A549 (cell line): ENCODE measurements at places on chromosomes 7 and 10. TPM values are rescaled to one million over a fixed set of nuclear protein-coding genes. Genes with fewer than 3 reads are reported as not detected.

DNA sequence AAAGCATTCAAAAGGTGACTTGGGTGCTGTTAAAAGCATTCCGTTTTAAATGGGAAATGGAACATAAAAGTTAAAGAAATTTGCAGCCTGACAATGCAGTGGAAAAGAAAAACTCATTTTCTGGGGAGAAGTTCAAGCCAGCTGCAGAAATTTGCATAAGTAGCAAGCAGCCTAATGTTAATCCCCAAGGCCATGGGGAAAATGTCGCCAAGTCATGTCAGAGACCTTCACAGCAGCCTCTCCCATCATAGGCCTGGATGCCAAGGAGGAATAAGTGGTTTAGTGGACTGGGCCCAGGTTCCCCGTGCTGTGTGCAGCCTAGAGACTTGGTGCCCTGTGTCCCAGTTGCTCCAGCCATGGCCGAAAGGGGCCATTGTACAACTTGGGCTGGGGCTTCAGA, 154.2 kb downstream of the PKD1L1 start:
- DNase-seq, result no peak

DNA sequence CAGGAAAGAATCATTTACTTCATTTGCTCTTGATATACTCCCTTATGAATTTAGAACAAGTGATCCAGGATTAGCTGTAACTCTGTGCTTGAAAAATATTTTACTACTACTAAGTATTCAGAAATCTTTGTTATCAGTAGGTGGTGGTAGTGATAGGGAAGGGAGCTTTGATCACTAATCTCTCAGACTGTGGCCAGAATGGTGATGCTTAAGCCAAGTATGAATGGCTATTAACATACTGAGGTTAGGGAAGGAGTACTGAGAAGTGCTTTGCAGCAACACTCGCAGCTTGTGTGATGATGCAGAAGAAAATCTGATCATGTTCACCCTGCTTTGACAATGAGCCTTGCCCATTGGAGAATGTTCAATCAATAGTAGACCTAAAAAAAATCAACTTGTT, 29.3 kb downstream of the AP3M1 start:
- DNase-seq, result no peak

DNA sequence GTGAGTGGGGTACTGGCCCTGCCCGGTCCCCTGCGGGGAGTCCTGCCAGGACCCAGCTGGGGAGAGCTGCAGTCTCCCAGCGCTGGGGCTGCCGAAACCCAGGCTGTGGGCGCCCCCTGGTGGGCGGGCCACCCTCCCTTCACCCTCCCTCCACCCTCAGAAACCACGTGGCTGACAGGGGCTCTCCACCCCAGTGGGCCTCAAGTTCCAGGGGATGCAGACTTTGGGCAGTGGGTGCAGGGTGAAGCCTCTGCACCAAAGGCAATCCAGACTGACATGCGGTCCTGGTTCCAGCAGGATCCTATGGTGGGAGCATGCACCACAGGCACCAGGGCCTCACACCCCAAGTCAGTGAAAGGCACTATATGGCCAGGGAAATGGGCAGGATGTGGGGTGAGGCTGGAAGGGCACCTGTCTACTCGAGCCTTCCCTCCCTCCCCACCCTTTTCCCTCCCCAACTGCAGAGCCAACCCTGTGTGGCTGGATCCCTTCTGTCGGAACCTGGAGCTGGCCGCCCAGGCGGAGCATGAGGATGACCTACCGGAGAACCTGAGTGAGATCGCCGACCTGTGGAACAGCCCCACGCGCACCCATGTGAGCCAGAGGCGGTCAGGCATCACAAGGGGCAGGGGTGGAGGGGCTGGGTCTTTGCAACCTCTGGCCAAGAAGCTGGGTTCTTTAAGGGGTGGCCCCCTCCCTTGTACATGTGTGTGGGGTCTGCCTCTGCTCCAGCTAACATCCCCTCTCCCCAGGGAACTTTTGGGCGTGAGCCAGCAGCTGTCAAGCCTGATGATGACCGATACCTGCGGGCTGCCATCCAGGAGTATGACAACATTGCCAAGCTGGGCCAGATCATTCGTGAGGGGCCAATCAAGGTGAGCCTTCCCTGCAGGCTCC, 38.8 kb downstream of the PSAP start:
- DNase-seq, result peak; percentile 61

- no peak for DNase-seq
Measured at GRCh38 chr7:112122144-112122543, 84.1 kb downstream of the DOCK4 start.

DNA sequence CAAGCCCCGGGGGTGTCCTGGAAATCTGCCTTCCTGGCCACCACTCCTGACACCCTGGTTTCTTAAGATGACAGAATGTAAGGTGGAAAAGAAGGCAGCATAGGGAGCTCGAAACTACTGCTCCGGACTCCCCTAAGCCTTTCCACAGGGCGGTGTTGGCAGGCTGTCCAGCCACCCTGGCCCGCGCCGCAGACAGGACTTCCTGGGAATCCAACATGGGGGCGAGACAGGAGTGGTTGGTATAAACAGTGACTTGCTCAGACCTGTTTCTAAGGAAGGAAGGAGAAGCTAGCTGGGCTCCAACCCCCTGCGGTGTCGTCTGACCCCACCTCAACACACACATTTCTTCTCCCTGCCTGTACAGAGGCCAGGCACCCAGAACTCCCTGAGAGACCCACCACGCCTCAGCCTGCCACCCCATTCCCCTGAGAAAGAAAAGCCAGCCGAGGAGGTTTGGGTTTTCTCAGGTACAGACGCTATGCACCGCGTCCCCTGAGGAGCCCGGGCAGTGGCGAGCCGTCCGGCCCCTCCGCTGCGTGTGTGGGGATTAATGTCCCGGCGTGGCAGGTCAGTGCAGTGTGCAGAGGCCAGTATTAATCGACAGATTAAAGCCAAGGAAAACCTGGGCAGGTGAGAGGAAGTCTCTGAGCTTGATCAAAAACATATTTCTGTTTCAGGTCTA, 349.6 kb upstream of the MKI67 start:
- no peak for DNase-seq

- DNase-seq, result no peak
Measured at GRCh38 chr10:123442901-123443300, 223.3 kb upstream of the GPR26 start.

- no peak for DNase-seq
Measured at GRCh38 chr7:155283565-155284194, 14.0 kb upstream of the INSIG1 start.

GRCh38 chr10:33094263-33095051, 136.4 kb upstream of the ITGB1 start:
- DNase-seq, result no peak

DNA sequence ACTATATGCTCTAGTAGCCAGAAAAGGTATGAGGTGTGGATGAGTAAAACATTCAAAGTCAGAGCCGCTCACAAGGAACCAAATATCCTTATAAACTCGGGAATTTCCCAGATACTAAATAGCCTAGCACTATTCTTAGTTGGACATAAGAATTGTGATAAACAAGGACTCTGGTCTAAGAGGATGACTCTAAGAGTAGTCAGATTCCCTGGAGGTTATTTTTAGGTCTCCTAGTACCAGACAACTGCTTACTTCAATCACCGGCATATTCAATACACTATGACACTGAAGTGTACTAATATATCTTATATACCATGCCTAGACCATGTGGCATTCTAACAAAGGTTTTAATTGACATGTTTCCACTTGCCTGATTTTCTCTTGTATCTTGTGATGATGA, 56.5 kb downstream of the LMBR1 start:
- no peak for DNase-seq

DNA sequence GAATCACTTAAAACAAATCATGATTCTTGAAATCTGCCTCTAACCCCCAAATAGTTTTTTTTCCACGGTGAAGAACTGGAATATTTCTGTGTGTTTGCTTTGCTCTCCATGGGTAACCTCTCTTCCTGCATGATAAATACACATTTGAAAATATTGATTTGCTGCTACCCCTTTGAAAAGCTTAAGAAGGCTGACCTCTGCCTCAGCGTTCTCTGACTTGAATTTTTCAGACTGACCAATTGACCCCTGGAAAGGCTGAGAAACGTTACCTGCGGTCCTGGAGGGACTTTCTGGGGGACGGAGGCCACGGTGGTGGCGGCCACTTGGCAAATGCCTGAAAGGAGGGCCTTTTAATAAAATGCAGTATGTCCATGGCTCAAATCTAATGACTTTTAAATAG, 520.2 kb downstream of the LRMDA start:
- no peak for DNase-seq

DNA sequence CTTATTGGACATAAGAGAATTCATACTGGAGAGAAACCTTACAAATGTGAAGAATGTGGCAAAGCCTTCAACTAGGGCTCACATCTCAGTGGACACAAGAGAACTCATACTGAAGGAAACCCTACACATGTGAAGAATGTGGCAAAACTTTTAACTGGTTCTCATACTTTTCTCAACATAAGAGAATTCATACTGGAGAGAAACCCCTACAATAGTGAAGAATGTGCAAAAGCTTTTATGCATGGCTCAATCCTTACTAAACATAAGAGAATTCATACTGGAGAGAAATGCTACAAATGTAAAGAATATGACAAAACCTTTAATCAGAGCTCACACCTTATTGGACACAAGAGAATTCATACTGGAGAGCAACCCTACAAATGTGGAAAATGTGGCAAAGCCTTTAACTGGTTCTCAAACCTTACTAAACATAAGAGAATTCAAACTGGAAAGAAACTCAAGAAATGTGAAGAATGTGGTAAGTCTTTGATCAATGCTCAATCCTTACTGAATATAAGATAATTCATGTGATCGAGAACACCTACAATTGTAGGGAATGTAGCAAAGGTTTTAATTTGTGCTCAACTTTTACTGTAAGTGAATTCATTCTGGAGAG, 121.8 kb upstream of the ZNF722 start:
- DNase-seq, result no peak

DNA sequence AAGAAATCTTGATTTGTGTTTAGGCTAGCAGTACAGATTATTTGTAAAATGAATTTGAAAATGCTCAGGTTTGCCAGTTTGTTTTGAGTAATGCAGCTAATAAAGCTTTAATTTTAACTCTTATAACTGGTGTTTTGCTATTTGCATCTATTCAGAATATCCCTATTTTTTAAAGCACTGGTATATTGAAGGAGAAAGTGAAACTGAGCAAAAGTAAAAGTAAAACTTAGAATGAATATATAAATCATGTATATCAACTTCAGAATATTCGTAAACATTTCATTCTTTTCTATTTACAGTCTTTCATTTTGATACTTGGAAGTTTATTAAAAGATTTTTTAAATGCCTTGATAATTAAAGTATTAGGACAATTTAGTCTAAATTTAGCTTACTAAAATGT, 26.2 kb downstream of the TASOR2 start:
- DNase-seq, result no peak

DNA sequence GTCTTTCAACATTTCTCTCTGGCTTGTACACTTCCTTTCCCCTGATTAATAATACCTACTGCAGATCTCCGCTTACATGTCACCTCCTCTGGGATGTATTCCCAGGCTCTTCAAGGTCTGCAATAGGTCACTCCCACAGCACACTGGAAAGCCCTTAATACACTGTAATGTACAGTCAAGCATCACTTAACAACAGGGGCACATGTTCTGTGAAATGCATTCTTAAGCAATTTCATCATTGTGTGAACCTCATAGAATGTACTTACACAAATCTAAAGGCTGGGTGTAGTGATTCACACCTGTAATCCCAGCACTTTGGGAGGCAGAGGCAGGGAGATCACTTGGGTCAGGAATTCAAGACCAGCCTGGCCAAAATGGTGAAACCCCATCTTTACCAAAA, 1.9 kb downstream of the COX15 start:
- no peak for DNase-seq

DNA sequence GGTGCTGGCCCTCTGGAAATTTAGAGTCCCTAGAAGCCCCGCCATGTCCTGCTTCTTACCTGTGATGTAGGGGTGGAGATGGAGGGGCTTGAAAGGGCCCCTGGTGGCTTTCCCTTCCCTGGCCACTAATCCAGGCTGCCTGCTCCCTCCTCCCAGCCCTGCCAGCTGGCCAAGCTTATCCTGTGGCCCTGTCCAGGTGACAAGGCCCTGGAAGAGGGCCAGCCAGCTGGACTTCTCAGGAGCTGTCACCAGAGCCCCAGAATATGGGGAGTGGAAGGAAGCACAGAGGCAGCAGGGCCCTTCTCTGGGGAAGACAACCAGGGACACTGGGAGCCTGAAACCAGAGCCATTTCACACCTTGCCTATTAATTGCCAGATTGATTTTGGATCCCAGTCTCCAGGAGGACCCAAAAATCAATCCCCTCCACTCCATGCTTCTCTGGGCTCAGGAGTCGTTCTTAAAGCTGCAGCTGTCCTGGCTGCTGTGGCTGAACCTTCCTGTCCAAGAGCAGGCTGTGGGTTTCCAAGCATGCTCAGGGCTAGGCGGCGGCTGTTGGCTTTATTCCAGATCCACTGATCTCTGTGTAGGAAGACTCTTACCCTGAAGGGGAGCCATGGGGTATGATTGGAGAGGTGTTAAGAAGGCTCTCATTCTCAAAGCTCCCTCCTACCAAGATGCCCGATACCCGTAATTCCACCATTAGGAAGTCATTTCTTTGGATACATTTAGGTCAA, 52.6 kb upstream of the PCBD1 start:
- no peak for DNase-seq

DNA sequence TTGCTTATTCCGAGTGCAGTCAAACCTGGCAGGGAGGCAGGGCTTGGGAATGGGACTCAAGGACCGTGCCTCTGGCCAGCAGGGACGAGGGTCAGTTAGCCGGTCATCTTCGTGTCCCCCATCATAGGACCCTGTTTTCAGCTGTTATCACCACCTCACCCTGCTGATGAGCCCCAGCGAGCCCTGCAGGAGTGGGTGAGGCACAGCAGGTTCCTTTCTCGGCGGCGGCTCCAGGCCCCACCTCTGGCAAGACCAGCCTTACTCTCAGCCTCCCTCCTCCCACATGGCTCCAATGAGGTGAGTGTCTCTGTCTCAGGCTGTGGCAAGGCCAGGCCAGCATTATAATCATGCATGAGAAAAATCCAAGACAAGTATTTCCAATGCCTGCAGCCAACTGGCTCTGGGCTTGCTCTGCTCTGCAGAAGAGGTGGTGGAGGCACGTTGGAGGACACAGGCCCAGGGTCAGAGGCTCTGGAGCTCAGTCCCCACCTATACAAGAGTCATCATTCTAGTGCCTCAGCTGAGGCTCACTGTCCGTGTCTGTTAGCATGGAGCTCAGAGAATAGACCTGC, 15.7 kb downstream of the PKD1L1 start:
- DNase-seq, result no peak

DNA sequence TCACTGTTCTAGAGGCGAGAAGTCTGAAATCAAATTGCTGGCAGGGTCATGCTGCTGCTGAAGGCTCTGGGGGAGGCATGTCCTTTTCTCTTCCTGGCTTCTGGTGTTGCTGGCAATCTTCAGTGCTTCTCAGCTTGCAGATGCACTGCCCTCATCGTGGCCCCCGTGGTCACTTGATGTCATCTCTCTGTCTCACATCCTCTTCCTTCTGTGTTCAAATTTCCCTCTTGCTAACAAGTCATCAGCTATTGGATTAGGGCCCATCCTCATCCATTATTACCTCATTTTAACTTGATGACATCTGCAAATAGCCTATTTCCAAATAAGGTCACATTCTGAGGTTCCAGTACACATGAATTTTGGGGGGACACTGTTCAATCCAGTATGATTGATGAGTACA, 36.6 kb upstream of the SRGN start:
- no peak for DNase-seq

The CUTC gene
- 44.5 to 48.8 TPM (median 47.6 TPM) in 3 replicates for polyA plus RNA-seq

The CPVL gene
- 0.05 to 0.17 TPM (median 0.15 TPM) in 3 replicates for polyA plus RNA-seq

The IFIT2 gene
- 0.75 to 0.94 TPM (median 0.77 TPM) in 3 replicates for polyA plus RNA-seq

The HOXA1 gene
- 2.6 to 3.0 TPM (median 2.8 TPM) in 3 replicates for polyA plus RNA-seq

The FXYD4 gene
- not detected in 3 replicates for polyA plus RNA-seq

The TMEM196 gene
- polyA plus RNA-seq, result not detected in 3 replicates

The ITPRIP gene
- 18.3 to 21.0 TPM (median 19.8 TPM) in 3 replicates for polyA plus RNA-seq

The TMEM236 gene
- polyA plus RNA-seq, result 0.06 to 0.14 TPM (median 0.08 TPM) in 3 replicates

The C10orf67 gene
- 0.05 to 0.12 TPM (median 0.06 TPM) in 3 replicates for polyA plus RNA-seq

The KIFBP gene
- polyA plus RNA-seq, result 35.2 to 36.1 TPM (median 35.4 TPM) in 3 replicates

The ACHE gene
- polyA plus RNA-seq, result 0.62 to 0.92 TPM (median 0.69 TPM) in 3 replicates

The PDE6C gene
- polyA plus RNA-seq, result not detected in 3 replicates
